ENCODE measurements at places on chromosomes 13 and 19.

- no peak for DNase-seq
Measured at GRCh38 chr13:101178406-101178805, 237.9 kb downstream of the NALCN start.

- DNase-seq: peak; percentile 84
Measured at GRCh38 chr13:46211483-46212351, at the start of gene LRRC63. LRRC63 (plus strand) TSS chr13:46211928; CDS start chr13:46213035, 1,107 bp downstream.

GRCh38 chr13:73025217-73026012, 33.4 kb upstream of the KLF5 start:
- DNase-seq: no peak

DNA sequence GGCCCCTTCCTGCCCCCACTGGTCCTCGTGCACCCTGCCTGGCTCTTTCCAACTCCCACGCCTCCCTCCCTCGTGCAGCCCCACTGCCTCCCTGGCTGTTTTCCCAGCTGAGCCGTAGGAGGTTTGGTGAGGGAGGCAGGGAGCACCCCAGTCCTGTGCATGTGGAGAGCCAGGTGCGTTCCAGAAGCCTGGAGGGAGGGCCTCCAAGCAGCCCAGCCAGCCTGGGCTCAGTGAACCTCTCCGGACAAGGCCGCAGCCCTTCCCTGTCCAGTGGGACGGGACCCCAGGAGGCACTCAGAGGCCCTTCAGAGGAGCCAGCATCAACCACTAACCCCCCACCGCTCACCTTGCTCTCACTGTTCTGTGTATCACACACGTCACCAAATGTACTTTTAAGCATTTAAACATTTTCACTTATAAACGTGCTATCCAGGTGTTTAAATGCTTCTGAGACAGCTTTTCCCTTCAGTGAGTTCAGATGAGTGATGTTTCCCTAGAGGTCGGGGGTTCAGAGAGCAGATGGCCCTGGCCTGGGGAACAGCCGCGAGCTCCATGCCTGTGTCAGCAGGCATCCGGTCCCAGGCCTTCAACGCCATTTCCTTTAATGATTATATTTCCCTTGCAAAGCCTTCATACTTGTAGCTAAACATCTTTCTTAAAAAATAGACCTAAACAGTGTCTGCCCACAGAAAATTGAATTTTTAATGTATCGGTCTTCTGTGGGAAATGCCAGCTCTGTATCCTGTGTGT, 122.6 kb downstream of the ATP11A start:
- DNase-seq: no peak

GRCh38 chr13:93881411-93881810, 598.1 kb downstream of the DCT start:
- DNase-seq: no peak

DNA sequence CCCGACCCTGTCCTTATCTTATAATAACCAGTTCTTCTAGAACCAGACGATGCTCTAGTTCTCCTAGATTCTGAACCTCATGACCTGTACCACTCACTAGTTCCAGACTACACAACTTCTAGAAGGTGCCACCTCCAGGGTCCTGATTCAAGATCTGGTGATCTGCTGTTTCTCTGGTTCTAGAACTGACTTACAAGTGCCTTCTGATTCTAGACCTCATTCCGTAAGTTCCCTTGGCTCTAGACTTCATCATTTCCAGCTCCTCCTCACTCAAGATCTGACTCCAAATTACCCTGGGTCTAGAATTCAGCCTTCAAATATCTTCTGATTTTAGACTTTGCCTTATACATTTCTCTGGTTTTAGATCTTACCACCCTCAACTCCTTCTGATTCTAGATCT, 5.0 kb upstream of the PPP5C start:
- DNase-seq: no peak

DNA sequence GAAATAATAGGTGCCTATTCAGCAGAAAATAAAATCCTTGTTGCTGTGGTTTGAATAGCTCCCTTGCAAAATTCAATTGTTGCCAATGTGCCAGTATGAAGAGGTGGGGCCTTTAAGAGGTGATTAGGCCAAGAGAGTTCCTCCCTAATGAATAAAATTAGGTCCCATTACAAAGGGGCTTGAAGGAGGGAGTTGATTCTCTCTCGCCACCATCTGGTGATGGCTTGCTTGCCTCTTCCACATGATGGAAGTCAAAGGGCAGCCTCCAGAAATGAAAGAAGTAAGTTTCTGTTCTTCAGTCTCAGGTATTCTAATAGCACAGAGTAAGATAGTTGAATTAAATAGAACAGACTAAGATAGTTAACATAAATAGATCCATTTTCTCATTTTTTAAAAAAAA, 3.0 kb upstream of the EEF1AKMT1 start:
- no peak for DNase-seq

GRCh38 chr13:34864671-34865070, 77.4 kb upstream of the NBEA start:
- DNase-seq: no peak

- DNase-seq: no peak
Measured at GRCh38 chr13:48477191-48477855, 55.6 kb downstream of the RCBTB2 start.

- no peak for DNase-seq
Measured at GRCh38 chr13:80563439-80563838, 222.5 kb upstream of the SPRY2 start.

GRCh38 chr13:50014386-50014785, 858 bp upstream of the KCNRG start:
- no peak for DNase-seq

DNA sequence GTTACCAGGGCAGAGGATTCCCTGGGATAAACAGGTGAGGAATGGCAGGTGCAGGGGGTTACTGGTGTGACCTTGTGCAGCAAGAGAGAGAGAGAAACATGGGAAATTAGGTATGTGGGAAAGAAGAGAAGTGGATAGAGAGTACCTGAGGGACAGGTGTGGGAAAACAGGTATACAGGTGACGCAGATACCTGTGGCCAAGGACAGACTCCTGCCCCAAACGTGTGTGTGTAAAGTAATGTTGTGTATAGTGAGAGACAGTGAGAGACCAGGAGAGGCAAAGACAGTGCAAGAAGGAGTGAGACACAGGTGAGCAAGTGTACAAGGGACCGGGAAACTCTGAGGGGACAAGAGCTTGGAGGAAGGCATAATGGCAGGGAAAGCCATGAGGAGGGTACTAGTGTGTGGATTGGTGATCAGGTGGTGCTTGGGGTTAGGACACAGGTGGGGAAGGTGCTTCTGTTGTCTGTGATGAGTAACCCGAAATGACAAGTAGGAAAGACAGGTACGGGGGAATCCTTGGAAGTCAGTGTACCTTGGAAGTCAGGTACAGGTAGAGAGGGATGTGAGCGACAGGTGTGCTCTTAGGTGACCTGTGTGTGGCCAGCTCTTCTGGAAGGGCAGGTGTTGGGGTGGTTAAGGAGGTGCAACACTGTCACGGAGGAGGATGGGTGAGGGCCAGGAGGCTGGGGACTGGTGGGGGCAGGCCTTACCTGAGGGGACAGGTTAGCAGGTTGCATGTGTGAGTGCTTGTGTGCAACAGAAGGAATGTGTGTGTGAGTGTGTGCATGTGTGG, 2.8 kb downstream of the ERFL start:
- no peak for DNase-seq

- no peak for DNase-seq
Measured at GRCh38 chr13:102869948-102870676, 24.3 kb downstream of the ERCC5 start.

DNA sequence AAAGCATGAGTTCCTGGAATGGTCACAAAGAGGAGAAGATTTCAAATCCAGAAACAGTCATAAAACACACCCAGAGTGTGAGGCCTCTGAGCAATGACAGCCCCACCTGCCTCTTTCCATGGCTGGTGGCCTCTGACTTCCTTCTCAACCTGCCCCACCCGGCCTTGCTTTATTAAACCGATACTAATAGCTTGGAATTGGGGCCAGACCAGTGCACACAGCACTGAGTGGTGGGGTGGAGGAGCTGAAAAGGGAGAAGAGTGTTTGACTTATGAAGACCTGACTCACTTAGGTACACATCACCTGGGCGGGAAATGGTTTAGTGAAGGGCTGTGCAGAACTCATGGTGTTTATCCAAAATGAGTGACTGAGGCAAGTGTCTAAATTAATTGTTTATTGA, 20.7 kb upstream of the CEACAM6 start:
- no peak for DNase-seq

DNA sequence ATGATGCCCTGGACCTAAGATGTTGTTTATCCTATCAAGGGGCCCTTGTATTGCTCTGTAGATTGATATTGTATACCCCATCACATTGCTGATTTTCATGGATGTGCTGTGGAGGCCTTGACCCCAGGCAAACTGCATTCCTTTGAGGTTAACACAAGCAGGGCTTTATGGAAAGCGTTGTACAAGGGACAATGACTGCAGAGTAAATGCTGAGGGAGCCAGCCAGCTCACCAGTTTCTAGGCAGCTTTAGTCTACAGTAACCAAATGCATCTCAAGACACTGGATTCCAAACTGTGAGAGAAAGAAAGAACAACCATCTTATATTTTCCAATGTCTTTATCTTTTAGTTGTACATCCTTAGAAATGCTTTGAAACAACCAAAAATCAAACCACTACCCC, 34.1 kb upstream of the EDNRB start:
- no peak for DNase-seq

DNA sequence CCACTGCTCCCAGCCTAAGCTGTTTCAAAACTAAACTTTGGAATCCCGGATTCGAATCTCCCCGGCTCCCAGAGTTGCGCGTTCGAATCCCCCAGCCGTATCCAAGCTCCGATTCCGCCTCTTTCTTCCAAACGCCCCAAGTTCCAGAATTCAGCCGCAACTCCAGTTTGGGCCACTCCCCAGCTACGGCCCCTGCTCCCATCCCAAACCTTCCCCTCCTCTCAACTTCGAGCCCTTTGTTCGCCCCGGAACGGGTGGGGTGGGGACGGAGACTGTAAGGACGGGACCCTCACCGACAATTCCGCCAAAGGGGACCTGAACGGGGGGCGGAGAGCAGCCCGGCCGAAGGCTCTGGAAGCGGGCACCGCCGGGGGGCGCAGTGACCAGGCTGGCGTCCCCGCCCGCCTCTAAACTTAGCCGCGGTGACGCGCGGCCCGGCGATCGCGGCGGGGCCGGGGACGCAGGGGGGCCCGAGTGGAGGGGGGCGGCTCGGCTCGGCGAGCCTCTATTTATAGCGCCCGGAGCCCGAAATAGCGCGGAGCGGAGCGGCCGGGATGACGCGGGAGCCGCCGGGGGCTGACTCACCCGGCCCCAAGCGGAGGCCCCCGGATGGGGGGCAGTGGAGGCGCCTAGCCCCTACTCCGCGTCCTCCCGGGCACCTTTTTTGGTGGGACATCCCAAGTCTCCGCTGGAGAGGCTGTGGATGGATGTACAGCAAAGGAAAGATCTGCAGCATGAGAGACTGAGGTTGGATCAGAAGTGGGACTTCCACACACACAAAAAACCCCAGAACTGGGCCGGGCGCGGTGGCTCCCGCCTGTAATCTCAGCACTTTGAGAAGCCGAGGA, 4.9 kb upstream of the ERCC1 start:
- DNase-seq: no peak

Data from right lobe of liver (tissue), 6 donors.